ENCODE measurements at places on chromosomes 5 and 9.
A peak's percentile ranks its signal among the peaks of the same experiment; 100 is the strongest.

- DNase-seq: no peak
Measured at GRCh38 chr5:135710045-135710675, 124.3 kb upstream of the SLC25A48 start.

DNA sequence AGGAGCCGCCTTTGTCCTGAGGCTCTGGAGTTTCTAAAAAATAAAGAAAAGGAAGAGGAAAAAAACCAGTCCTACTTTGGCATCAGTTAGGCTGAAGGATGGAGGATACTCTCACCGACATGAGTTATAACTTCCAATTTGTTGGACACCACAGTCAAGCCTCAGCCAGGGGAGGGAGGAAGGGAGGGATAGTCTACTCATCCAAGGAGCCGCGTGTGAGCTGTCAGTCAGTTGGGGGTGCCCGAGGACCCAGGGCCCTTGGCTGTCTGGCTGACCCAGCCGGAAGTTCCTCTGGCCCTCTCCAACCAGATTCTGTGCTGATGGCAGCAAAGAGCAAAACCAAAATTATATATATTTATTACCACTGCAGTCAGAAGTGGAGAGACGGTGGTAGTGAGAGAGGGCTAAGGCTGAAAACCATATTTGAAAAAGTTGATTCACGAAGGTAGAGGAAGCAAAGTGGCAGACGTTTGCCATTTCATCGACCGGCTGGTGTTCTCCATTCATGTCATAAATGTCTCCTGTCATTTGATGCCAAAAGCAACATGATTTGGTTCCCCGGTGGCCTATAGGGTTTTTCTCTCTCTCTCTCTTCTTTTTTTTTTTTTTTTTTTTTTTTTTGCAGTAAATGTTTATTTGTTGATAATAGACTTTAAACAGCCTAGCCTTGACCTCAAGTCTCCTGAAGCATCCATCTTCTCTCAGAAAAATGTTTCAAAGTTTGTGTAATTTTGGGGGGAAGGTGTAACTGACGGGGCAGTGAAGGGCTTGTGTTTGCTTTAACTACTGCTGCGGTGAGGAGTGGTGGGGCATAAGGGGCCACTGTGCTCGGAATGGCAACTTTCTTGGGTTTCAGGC lies 7.6 kb downstream of the LMX1B start:
- no peak for DNase-seq

DNA sequence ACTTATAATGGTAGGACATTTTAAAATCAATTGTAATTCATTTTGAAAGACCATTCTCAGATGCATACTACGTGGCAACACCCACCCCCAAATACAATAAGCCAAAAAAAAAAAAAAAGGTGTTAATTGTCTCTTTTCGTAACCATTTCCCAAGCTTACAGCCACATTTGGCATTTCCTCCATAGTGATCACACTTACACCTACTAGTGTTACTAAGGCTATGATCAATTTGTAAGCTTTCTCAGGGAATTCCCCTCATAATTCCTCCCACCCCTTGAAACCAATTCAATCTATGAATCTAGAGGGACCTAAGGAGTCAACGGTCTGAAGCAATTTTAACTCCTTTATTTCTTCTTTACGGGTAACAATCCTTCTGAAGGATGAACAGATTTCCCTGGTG lies 40.1 kb downstream of the NR2F1 start:
- no peak for DNase-seq

DNA sequence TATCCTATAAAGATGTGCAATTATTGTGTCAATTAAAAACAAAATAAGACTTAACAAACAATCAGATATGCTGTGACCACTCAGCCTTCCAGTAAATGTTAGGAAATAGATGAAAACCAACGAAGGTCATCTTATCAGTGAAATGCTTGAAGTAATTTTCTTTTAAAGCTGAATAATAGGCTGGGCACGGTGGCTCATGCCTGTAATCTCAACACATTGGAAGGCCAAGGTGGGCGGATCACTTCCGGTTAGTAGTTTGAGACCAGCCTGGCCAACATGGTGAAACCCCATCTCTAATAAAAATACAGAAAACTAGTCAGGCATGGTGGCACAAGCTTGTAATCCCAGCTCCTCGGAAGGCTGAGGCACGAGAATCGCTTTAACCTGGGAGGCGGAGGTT lies 31.2 kb downstream of the NLN start:
- no peak for DNase-seq

DNA sequence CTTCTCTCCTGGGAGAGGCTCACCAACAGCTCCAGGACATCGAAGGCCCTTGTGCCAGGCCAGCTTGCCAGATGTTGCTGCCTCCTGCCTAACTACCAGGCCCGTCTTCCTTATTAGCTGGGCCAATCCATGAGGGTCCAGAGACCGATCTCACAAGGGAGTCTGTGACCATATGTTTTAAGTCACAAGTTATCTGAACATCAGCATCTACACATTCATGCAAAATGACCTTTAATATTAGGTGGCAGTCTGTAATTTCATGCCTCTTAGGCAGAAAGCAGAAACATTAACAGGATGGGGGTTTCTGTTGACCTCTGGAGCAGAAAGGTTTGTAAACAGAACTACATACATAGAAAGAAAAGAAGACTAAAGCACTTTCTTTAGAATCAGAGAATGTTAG lies 75.1 kb upstream of the SLC25A51 start:
- no peak for DNase-seq

DNA sequence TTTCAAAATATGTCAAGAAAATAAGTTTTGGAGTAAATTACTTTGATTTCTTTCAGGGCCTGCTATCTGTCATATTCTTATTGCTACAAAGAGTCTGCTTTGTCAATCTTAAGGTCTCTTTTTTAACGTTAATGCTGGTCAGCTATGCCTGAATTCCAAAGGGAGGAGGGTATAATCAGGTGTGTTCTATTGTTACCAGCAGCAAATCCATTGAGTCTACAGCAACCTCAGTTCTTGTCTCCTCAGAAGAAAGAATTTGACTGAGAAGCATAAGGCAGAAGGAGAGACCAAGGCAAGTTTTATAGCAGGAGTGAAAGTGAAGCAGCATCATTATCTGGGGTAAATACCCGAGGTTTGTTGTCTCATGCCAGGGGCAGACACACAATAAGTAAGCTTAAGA lies 23.7 kb upstream of the MINAR2 start:
- no peak for DNase-seq

- DNase-seq: no peak
Measured at GRCh38 chr5:58346041-58346440, 113.8 kb downstream of the PLK2 start.

DNA sequence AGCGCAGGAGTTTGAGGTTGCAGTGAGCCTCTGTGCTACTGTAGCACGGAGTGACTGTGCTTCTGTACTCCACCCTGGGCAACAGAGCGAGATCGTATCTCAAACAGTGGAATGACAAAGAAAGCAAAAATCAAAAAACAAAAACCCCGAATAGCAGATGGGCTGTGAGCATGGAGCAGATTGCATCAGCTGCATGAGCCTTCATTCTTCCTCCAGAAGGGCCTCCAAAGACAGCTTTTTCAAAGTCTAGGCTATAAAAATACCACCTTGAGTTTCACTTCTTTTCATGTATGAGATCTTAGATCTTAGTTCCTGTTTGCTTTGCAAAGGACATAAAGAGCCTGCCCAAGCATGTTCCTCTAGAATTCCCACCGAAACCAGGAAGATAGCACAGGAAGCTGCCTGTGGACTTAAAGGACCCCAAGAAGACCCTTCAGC lies 15.0 kb upstream of the HSPB3 start:
- no peak for DNase-seq

GRCh38 chr5:75694781-75695180 lies 22.5 kb downstream of the POC5 start:
- DNase-seq: no peak

GRCh38 chr9:27431543-27432147 lies 92.4 kb upstream of the IFNK start:
- DNase-seq: no peak

DNA sequence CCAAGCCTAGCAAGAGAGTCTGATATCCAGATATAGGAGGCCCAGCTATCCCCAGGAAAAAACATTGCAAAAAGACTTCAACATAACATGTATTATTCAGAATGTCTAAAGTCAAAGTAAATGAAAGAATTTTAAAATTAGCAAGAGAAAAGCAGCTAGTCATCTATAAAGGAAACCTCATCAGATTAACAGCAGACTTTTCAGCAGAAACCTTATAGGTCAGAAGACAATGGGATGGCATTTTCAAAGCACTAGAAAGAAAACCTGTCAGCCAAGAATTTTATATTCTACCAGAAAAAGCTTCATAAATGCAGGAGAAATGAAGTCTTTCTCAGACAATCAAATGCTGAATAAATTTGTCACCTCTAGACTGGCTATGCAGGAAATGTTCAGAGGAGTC lies 9.9 kb downstream of the OR1L3 start:
- no peak for DNase-seq

DNA sequence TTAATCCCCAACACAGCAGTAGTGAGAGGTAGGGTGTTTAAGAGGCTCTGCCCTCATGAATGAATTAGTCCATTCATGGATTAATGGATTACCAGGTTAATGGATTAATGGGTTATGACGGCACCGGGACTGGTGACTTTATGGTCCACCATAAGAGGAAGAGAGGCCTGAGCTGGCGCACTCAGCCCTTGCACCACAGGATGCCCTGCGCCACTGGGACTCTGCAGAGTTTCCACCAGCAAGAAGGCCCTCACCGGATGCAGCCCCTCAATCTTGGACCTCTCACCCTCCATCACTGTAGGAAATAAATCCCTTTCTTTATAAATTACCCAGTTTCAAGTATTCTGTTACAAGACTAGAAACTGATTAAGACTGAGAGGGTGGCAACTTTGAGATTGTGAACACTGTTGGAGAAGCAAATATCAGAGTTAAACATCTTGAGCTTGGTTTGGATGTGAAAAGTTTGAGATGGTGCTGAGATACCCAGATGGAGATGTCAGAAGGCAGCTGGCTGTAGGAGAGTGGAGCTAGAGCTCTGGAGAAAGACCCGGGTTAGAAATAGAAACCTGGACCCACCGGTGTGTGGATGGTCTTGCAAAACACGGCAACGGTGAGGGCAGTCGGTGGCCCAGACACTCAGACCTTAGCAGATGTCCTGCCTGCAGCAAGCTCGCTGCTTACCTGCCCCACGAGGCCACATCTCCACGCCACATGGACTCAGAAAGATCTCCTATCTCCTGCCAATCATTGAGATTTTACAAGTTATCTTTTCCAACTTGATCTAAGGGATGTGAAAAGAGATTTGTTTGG lies 98.8 kb downstream of the HSD17B3 start:
- no peak for DNase-seq

GRCh38 chr5:137236849-137237507 lies 262.1 kb downstream of the SPOCK1 start:
- no peak for DNase-seq

GRCh38 chr9:82209797-82210470 lies 221.4 kb downstream of the SPATA31D1 start:
- DNase-seq: peak; percentile 11

DNA sequence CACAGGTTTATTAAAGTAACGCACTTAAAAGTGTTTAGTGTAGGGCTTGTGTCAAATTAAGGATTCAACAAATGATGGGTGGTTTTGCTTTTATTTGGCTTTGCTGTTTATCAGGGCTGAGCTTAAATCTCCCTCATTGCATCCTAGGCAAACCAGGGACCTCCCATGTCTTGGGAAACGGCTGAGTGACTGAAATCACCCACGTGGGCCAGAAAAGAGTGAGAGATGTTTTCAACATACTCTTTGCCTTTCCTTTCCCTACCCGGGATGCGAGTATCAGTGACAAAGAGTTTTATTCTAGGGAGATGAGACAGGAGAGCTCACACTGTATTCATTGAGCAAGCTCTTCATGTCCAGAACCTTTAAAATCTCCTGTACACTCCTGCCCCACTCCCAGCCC lies 23.3 kb downstream of the KCNMB1 start:
- no peak for DNase-seq

- peak; percentile 41 for DNase-seq
Measured at GRCh38 chr5:1204693-1205242, 3.4 kb downstream of the SLC6A19 start.

DNA sequence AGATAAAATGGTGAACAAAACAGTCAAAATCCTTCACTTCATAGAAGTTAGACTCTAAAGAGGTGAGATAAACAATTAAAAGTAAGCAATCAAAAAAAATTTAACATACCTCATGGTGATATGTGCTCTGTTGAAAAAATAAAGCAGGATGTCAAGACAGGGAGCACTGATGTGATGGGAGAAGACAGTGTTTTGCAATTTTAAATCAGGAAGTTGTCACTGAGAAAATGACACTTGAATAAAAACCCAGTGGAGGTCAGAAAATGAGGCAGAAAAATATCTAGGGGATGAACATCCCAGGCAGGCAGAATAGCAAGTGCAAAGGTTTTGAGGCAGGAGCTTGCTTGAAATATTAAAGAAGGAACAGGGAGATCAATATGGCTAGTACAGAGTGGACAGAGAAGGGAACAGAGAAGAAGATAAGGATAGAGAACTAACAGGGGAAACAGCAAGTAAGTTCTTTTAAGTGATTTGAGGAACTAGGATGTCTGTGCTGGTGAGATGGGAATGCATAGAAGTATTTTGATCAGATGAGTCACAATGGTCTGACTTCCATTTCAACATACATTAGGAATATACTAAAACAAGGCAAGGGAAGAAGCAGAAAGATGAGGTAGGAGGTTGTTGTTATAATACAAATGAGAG lies 130.4 kb downstream of the CHSY3 start:
- DNase-seq: no peak

GRCh38 chr9:38249587-38250210 lies 142.8 kb upstream of the ALDH1B1 start:
- no peak for DNase-seq

GRCh38 chr5:93715327-93715726 lies 26.1 kb downstream of the POU5F2 start:
- no peak for DNase-seq

DNA sequence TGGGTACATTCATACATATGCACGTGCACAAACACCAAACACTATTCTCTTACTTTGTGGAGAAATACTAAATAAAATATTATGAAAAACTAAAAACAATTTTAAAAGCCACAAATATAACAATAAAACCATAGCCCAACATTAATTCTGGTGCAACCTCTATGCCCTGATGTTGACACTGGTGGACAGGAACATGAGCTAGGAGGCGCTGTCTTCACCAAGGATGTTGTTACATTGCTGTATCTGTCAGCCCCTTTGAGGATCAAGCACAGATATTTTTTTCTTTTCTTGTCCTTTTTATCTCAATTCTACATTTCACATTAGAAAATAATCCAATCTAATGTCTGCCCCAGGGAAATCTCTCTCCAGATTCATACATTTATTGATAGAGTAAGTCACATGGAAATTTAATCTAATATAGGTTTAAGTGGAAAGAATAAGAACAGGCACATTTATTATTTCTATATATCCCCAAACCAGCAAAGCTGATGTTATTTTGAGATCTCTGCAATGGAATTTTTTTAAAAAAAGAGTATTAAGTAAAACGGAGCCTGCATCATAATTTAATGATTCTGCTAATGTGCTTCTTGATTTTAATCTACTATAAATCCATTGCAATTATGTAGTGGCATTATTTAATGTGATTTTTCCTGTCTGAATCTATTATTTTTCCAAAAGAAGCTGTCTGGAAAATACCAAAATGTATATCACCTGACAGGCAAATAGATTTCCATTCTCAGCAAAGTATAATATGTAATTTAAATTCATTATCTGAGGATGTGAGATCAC lies 716.5 kb downstream of the MTRR start:
- DNase-seq: no peak

All from RPMI7951 (cell line).